ENCODE measurements at places on chromosomes 4 and X.

DNA sequence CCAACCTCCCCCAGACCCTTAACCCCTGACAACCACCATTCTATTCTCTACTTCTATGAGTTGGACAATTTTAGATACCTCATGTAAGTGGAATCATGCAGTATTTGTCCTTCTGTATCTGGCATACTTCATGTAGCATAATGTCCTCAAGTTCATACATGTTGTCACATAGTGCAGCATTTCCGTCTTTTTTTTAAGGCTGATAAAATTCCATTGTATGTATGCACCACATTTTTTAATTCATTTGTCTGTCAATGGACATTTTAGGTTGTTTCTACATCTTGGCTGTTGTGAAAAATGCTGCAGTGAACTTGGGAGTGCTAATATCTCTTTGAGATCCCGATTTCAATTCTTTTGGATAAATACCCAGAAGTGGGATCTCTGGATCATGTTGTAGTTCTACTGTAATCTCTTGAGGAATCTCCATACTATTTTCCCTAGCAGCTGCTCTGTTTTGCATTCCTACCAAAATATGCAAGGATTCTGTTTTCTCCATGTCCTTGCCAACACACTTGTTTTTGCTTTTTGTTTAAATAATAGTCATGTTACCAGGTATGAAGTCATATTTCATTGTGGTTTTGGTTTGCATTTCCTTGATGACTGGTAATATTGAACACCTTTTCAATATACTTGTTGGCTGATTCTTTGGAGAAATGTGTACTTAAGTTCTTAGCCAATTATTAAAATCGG is 48.8 kb upstream of the ADAD1 start:
- no peak for DNase-seq

GRCh38 chr4:55906989-55907388 is 41.8 kb upstream of the CEP135 start:
- DNase-seq = no peak

DNA sequence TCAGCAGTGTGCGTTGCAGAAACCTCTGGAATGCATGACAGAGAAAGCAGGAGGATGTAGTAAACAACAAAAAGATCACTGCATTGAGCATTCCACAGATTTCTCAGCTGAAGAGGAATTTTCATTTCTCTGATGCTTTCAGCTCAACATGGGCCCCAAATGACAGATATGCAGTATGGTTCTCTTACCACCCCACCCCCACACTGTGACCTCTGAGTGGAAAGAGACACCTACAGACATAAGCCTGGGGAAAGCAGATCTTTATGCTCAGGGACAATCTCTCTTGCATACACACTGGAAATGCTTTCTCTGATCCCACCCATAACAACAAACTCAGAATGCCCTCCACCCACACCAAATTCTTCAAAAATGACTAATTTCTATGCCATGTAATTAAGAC is 983.7 kb upstream of the LCORL start:
- DNase-seq = no peak

- DNase-seq = no peak
Observed at GRCh38 chr4:54645830-54646229, 11.9 kb upstream of the KIT start.

GRCh38 chr4:176150356-176150682 is 45.1 kb downstream of the SPATA4 start:
- DNase-seq = no peak

GRCh38 chrX:68762766-68763165 is 66.1 kb upstream of the EFNB1 start:
- no peak for DNase-seq

DNA sequence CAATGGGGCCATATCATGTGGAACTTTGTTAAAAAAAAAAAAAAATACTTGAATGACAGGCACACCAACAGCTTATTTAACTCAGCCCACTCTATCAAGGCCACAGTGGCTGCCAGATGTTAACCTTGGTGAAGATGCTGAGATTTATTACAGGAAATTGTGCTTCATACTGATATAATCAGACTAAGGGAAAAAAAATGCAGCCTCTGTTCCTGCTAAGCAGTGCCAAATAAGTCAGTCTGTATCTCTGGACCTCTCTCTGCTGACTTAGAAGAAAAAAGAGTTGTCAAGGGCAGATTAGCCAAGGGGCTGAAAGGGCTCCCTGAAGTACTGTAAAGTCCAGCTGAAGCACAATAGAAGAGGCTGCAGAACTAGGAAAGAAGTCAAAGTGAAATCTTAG is 677.7 kb upstream of the HTR2C start:
- DNase-seq = no peak

Measured in left renal pelvis (tissue), 4 donors.